ENCODE measurements at places on chromosomes 4 and X.

GRCh38 chr4:6938647-6939271 lies 29.1 kb downstream of the TBC1D14 start:
- DNase-seq = no peak

- peak; percentile 9 for DNase-seq
Measured at GRCh38 chrX:37785569-37785968, 5.7 kb downstream of the CYBB start.

GRCh38 chr4:186825069-186825468 lies 101.4 kb upstream of the FAT1 start:
- no peak for DNase-seq

- DNase-seq = peak; percentile 13
Measured at GRCh38 chrX:49042581-49043219, 457 bp downstream of the TFE3 start.

- no peak for DNase-seq
Measured at GRCh38 chr4:75881476-75881875, 20.8 kb downstream of the PPEF2 start.
